ENCODE measurements at places on chromosomes 3 and 15.

- DNase-seq = peak; percentile 51
These were observed 77.6 kb downstream of the POLR2M start for GRCh38 chr15:57784081-57784511.

- peak; percentile 38 for DNase-seq
These were observed 288.6 kb downstream of the UACA start for GRCh38 chr15:70474471-70475406.

DNA sequence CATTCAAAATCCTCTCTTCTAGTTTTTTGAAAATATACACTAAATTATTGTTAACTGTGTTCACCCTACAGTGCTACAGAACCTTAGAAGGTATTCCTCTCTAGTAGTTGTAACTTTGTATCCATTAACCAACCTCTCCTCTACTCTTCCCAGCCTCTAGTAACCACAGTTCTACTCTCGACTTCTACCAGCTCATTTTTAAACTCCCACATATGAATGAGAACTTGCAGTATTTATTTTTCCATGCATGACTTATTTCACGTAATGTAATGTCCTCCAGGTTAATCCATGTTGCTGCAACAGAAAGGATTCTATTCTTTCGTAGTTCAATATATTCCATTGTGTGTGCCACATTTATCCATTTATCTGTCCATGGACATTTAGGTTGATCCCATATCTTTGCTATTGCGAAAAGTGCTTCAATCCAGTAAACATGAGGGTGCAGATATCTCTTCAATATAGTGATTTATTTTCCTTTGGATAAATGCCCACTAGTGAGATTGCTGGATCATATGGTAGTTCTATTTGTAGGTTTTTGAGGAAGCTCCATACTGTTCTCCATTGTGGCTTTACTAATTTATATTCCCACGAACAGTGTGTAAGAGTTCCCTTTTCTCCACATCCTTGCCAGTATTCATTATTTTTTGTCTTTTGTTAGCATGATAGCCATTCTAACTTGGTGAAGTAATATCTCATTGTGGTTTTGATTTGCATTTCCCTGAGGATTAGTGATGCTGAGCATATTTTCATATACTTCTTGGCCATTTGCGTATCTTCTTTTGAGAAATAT lies 113.7 kb upstream of the SMAD3 start:
- no peak for DNase-seq

- peak; percentile 42 for DNase-seq
These were observed 35.2 kb downstream of the HMCES start for GRCh38 chr3:129313665-129314385.

DNA sequence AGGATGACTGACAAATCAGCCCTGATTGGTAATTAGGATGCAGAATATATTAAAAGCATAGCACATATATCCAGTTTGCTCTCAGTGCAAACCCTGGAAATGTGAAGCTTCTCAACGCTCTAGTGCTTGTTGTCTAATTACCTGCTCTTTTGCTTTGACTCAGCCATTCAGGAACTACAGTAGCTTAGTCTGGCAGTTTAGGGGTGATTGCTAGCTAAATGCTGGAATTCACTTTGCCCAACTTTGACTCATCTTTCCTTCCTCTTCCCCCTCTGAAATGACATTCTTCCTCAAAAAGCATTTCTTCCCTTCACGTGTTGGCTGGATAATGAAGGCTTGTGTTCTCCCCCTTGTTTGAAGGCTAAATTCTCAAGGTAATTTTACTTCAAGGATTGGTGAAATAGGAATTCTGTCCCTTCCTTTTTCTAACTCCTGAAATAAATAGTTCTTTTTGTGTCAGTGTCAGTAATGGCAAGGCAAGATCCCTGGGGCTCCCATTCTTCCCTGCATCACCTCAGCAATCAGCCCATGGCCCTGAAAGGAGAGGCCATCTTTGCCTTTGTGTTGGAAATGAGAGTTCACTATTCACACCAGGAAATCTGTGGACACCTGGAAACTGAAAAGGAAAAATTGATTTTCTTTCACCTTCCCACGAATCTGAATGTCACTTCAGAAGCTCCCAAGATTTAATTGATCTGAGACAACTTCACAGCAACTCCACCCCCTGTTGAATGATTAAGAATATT lies 103.6 kb downstream of the ECT2 start:
- no peak for DNase-seq

- DNase-seq = peak; percentile 35
These were observed 7.3 kb upstream of the CD96 start for GRCh38 chr3:111534701-111535100.

DNA sequence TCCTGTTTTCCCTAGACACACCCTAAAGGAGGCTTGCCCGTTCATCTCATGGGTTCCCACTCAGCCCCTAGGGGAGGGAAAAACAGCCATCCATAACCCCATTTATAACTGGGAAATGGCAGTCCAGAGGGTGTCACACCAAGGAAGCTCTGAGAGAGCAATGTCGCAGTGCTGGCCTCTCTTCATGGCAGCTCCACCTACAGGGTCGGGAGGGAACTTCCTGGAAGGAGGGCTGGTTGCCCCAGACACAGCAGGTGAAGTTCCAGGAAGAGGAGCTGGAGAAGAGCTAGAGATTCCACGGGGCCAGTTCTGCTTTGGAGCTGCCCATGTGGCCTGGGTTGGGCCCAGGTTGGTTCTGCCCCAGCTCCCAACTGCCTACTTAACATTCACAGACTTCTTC lies 22.3 kb upstream of the LINGO1 start:
- DNase-seq = peak; percentile 13

GRCh38 chr3:81955878-81956277 lies 194.4 kb upstream of the GBE1 start:
- no peak for DNase-seq

- no peak for DNase-seq
These were observed 2.7 kb downstream of the INSYN1 start for GRCh38 chr15:73750438-73750837.

DNA sequence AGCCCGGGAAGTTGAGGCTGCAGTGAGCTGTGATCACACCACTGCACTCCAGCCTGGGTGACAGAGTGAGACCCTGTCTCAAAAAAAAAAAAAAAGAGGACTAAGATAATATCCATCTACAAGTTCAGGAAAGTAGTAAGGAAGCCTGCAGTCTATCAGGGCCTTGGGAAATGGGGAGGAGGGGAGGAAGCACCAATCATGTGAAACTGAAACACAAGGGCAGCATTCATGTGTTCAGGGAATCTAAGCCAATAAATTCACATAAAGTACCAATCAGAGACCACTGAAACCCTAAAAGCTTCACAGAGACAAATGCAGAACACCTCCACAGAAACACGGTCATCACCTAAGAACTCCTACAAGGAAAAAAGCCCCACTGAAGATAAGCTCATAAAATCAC lies 22.9 kb upstream of the HHATL start:
- DNase-seq = no peak

DNA sequence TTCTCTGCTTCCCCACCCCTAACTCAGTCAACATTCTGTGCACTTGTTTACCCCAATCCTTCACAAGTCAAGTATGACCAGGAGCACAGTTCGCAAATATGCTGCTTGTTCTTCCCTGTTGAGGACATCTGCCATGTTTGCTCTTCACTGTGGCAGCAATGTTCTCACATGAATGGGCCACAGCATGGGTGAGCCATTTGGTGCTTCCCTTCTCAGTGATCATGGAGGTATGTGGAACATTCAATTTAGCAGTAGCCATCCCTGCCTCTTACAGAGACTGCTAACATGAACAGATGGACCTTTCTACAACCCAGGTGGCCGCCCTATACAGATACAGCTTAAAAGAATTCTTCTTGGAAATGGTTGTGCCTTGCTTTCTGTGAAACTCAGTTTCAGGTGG lies 660.1 kb upstream of the SGO1 start:
- DNase-seq = no peak

GRCh38 chr3:142981108-142981507 lies 17.6 kb upstream of the PAQR9 start:
- no peak for DNase-seq

DNA sequence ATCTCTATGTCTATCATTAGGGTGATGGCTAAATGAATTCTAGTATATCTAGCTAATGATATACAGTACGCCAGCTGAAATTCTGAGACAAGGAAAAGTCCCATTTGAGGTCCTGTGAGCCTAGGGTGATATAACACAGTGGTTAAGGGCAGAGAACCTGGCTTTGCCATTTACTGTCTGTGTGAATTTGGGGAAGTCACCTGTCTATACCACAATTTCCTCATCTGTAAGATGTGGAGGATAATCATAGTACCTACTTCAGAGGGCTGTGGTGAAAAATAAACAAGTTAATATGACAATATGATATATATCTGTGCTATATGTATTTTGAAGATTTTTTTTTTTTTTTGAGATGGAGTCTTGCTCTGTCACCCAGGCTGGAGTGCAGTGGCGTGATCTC lies 9.8 kb upstream of the ANKDD1A start:
- no peak for DNase-seq

DNA sequence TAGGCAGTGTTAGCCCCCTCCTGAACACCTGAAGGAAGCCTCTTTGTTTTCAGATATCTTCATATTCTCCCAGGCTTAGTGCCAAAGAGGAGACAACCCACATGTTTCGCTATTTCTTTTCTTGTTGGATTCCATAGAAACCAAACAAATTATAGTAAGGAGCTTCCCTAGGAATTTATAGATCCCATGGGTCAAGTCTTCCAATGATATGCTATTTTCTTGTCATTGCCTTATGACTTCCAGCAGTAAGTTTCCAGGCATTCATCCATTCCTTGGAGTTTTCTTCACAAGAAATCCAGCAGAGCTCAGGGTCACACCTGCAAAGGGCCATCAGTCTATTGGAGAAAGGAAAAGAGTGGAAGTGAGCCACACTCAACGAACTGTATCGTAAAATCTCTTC lies 9.9 kb upstream of the KCNMB2 start:
- DNase-seq = no peak

- DNase-seq = no peak
These were observed 77.2 kb downstream of the OSBPL10 start for GRCh38 chr3:31903686-31904431.

DNA sequence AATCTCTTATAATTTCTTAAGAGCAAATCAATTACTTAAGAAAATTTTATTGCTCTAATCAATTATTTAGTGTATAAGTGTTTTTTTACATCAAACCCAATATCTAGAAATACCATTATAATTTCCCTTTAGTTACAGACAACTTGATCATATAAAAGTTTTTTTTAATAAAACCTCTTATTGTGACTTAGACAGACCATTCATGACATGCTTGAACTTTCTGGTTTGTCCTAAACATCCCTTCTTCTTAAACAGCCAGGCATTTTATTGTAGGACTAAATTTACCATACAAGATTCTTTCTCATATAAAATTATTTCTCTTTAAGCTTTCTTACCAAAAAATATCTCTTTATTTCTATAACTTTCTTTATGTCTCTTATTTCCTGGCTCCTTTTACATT lies 164.5 kb downstream of the SUCNR1 start:
- DNase-seq = no peak
